ENCODE measurements at places on chromosomes 2 and 18. TPM values are rescaled to one million over a fixed set of nuclear protein-coding genes. Genes with fewer than 3 reads are reported as not detected.

Gene CCDC141
- 32.4 TPM for total RNA-seq

Gene CNDP1
- total RNA-seq, result not detected

Gene IDH1
- total RNA-seq, result 79.4 TPM

Gene ALLC
- total RNA-seq, result not detected

Gene CACNB4
- 0.31 TPM for total RNA-seq

Gene RTP5
- total RNA-seq, result 0.08 TPM

Gene GKN1
- not detected for total RNA-seq

Gene BOLL
- total RNA-seq, result 0.16 TPM

Gene GCKR
- not detected for total RNA-seq

Gene TUBA3E
- total RNA-seq, result not detected

Gene KCNF1
- 0.16 TPM for total RNA-seq

Gene C2orf66
- total RNA-seq, result not detected

Gene TUBA4A
- 128 TPM for total RNA-seq

Gene WNT10A
- total RNA-seq, result 63.4 TPM

Gene CNGA3
- 0.10 TPM for total RNA-seq

Gene RBM44
- total RNA-seq, result 0.37 TPM

Gene RAPGEF4
- 1.5 TPM for total RNA-seq

Gene GBX2
- 0.26 TPM for total RNA-seq

Gene ANKRD39
- total RNA-seq, result 10.5 TPM

Gene PLGLB1
- total RNA-seq, result 2.5 TPM

Gene GPBAR1
- total RNA-seq, result 1.1 TPM

Gene THAP4
- 50.0 TPM for total RNA-seq

Gene NT5C1B
- total RNA-seq, result not detected

Gene CNDP2
- 66.5 TPM for total RNA-seq

Gene ALPP
- total RNA-seq, result not detected

Gene C2orf76
- total RNA-seq, result 10.9 TPM

Gene TFCP2L1
- under 0.01 TPM for total RNA-seq

Gene MYOM1
- total RNA-seq, result 120 TPM

Gene CHST9
- total RNA-seq, result not detected
